ENCODE measurements at places on chromosomes 7 and 10. TPM values are rescaled to one million over a fixed set of nuclear protein-coding genes. Genes with fewer than 3 reads are reported as not detected.

ZNF107 gene
- total RNA-seq = 25.6 TPM

ASIC3 gene
- total RNA-seq = 6.0 TPM

HABP2 gene
- not detected for total RNA-seq

FEZF1 gene
- not detected for total RNA-seq

DNA sequence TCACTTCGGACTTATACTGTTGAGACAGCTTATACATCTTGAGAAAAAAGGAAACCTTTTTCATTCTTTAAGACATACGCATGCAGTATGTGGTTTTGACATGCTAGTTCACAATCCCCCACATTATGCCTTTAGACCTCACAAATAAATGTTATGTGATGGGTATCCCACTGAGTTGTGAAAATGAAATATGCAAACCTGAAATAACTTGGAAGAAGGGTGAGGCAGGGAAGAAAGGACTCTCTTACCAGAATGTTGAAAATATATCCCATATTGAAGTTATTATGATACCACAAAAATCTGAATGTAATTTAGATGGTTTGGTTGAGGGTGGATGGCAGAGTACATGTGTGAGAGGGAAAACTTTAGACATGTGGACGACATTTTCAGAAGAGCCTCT is 379.8 kb downstream of the BBS9 start:
- no peak for DNase-seq

- DNase-seq = no peak
These were observed 119.6 kb downstream of the ITIH5 start for GRCh38 chr10:7547206-7547605.

GRCh38 chr10:114223066-114223465 is 16.0 kb upstream of the VWA2 start:
- DNase-seq = no peak

DNA sequence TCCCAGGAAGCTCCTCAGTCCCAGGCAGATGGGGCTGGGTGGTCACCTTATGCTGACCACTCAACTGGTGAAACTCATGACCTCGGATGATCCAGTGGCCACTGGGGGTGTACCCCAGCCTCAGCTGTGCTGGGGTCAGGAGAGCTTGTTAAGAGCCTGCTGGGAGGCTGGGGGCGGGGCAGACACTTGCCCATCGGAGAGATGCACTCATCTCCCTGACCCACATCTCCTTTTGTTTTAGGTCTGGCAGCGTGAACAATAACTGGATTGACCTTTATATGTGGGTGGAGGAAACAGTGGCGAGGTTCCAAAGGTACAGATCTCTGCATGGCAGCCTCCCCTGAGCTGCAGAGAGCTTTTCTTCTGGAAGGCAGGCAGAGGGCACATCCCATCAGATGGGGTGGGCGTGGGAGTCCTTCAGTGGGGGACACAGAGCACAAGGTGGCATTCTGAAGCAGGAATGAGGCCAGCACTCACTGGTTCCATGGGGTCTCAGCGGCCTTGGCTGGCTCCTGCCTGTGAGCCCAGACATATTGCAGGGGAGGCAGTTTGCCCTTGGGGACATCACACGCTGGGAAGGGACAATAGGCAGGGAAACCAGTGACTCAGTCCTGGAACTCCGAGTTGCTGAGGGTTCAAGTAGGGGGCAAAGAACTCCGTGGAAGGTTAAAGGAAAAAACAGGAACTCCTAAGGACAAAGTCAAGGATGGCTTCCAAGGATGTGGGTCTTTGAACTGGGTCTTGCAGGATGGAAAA is 5.2 kb downstream of the ANTXRL start:
- DNase-seq = no peak

DNA sequence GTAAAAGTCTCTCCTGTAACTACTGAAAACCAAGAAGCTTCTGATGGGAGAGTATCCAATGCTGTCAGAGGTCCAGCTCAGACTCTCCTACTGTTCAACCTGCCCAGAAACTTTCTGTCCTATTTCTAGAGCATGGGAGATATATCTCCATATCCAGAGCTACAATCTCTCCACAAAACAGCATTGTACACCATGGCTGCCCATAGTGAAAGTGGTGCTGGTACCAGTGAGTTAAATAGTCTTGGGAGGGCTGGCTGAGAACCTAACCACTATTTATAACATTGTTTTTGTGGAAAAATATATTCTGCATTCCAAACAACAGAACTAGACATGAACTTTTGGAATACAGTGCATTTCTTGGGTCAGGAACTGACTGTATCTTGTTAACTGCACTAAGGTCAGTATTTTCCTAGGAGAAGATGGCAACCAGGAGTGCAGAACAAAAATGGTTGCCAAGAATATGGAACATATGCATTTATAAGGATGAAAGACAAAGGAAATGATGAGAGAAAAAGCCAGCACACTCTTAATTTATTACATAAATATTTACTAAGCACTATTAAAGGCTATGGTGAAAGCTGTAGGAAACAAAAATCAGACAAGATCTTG is 91.9 kb downstream of the ZNF438 start:
- no peak for DNase-seq

GIMAP7 gene
- total RNA-seq = 244 TPM

DNA sequence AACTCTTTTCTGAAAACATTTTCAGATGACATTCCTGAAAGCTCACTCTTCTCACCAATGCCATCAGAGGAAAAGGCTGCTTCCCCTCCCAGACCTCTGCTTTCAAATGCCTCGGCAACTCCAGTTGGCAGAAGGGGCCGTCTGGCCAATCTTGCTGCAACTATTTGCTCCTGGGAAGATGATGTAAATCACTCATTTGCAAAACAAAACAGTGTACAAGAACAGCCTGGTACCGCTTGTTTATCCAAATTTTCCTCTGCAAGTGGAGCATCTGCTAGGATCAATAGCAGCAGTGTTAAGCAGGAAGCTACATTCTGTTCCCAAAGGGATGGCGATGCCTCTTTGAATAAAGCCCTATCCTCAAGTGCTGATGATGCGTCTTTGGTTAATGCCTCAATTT is 16.5 kb downstream of the ANLN start:
- no peak for DNase-seq

CYP2C18 gene
- not detected for total RNA-seq

DNA sequence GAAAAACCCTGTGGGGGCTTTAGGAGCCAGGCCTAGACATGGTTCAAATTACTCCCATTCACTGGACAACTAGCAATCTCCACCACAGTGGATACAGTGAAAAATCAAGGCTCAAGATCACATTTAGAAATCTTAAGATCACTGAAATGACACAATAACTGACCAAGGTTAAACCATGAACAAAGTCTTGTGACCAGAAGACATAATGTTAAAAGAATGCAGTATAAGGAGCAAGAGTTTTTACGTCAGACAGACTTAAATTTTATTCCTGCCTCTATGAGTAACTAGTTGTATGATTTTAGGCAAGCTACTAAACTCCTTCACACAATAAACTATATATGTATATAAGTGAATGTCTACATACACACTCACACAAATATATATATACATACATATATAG is 68.5 kb downstream of the MICU1 start:
- DNase-seq = no peak

DNA sequence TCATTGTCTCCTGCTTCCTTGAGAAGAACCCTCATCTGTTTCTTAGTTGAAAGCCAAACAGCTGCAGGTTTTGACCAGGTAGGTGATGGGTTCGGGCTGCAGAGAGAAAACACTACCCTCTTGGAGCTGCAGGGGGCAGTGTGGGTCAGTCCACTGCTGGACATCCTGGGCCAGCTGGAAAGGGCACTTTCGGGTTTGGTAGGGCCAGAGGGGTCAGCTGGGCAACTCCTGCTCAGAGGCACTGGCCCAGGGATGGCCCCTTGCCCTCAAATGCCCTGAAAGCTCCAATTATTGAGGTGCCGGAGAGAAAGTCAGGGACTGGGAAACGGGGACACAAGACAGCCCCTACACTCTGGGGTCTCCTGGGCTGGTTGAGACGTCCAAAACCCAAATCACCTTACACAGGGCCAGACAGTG is 90.7 kb downstream of the MKI67 start:
- peak; percentile 62 for DNase-seq

DNA sequence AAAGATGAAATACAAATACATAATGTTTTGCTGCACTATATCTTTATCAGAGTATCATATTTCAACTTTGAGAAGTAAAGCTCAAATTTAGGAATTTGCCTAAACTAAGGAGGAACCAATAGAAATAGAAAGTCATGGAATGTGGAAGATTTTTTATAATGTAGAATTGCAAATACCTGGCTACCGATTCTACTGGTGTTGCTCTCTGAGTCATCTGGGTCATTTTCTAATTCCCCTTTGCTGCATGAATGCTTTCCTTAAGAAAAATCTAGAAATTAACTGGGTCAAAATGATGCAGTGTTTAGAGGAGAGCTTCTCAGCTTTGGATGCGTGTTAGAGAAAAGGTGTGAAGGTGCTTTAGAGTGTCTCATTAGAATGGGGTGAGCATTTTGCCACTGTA is 568.9 kb upstream of the ANKRD30A start:
- no peak for DNase-seq

- no peak for DNase-seq
These were observed 275.7 kb downstream of the KLF6 start for GRCh38 chr10:3509355-3509754.

ADIRF gene
- not detected for total RNA-seq

BAIAP2L1 gene
- 0.42 TPM for total RNA-seq

DNA sequence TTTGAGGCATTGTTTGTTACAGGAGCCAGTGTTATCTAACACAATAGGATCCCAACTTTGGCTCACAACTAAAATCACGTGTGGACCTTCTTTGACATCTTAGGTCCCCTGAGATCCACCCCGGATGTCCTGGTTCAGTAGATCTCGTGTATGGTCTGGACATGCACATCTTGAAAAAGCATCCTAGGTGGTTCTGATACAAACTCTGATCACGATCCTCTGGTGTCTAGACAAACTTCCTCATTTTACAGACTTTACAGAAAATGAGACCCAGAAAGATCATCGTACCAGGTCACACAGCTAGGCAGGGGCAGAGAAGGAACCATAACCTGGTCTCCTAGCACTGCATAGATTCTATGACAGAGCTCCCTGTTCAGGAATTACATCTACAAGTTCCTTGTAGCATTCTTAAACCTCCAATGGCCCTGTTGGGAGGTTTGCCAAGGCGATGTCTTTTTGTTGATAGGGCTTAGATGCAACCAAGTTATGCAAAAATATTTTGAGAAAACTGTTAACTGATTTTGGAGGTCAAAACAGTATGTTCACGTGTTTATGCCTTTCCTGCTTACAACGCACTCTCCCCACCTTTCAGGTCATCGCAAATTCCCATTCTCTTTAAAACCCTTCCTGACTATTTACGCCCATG is 30.8 kb upstream of the CHST15 start:
- no peak for DNase-seq

GRCh38 chr10:61100887-61101286 is 156.9 kb upstream of the RHOBTB1 start:
- no peak for DNase-seq

FAM180A gene
- not detected for total RNA-seq

GSAP gene
- total RNA-seq = 8.7 TPM

- DNase-seq = no peak
These were observed 111.8 kb downstream of the SDK1 start for GRCh38 chr7:3412871-3413270.

DNA sequence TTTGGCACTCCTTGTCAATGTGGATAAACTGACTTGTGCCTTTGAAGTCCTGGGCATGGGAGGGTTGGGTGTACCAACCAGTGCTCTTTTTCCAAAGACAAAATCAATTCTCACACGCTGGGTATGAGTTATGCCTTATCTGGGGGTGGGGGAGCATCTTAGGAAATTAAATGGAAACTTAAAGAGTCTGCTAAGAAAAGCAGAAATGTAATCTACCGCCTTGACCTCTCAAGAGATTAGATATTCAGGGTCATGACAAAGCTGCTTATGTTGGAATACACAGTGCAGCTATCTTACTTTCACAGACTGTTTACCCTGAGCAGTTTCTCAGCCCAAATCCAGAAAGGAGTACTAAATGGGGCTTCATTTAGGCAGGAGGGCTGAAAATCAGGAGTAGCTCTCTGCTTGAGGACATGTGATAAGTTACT is 2.6 kb downstream of the MEST start:
- no peak for DNase-seq

DNA sequence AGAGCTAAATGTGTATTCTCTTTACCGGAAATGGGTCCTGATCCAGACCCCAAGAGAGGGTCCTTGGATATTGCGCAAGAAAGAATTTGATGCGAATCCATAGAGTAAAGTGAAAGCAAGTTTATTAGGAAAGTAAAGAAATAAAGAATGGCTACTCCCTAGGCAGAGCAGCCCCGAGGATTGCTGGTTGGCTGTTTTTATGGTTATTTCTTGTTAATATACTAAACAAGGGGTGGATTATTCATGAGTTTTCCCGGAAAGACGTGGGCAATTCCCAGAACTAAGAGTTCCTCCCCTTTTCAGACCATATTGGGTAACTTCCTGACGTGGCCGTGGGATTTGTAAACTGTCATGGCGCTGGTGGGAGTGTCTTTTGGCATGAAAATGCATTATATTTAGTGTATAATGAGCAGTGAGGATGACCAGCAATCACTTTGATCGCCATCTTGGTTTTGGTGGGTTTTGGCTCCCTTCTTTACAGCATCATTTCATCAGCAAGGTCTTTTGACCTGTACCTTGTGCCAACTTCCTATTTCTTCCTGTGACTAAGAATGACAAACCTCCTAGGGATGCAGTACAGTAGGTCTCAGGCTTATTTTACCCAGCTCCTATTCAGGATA is 60.4 kb downstream of the ARL4A start:
- no peak for DNase-seq

DNA sequence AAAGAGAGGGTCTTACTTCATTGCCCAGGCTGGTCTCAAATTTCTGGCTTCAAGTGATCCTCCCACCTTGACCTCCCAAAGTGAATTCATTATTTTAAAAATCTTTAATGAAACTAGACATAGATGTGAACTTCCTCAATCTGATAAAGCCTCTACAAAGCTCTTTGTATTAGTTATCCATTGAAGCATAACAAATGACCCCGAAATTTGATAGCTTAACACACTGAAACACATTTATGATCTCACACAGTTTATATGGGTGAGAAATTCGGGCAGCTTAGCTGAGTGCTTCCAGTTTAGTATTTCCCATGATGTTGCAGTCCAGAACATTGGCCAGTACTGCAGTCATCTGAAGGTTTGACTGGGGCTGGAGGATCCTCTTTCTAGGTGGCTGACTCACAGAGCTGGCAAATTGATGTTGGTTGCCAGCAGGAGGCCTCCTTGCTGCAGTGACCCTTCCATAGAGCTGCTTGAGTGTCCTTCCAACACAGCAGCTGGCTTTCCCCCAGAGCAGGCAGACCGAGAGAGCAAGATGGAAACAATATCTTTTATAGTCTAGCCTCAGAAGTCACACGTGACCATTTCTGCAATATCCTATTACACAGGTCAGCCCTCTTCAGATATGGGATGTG is 16.6 kb upstream of the WNT8B start:
- no peak for DNase-seq

ZNF239 gene
- total RNA-seq = 0.45 TPM

GRCh38 chr7:29396563-29396962 is 167.1 kb upstream of the PRR15 start:
- DNase-seq = no peak
